ENCODE measurements at places on chromosomes 6 and 20.

- DNase-seq: no peak
These were observed 1241.7 kb upstream of the ADGRB3 start for GRCh38 chr6:67393356-67393755.

GRCh38 chr6:120786682-120787081 is 547.6 kb downstream of the TBC1D32 start:
- no peak for DNase-seq

GRCh38 chr20:21523281-21523868 is 9.5 kb upstream of the NKX2-2 start:
- no peak for DNase-seq

GRCh38 chr20:43231829-43232228 is 42.1 kb upstream of the PTPRT start:
- DNase-seq: no peak

All from HepG2 (cell line).